Right lung (tissue), 10 donors: ENCODE measurements at places on chromosomes 16 and 17. TPM values are rescaled to one million over a fixed set of nuclear protein-coding genes. Genes with fewer than 3 reads are reported as not detected.

EPN3 gene
- polyA plus RNA-seq, result 2.8 TPM

COPZ2 gene
- polyA plus RNA-seq, result 23.4 TPM

NPTX1 gene
- polyA plus RNA-seq, result 10.5 TPM

C17orf50 gene
- 0.14 TPM for polyA plus RNA-seq

CHST4 gene
- polyA plus RNA-seq, result 0.15 TPM

DHODH gene
- 17.4 TPM for polyA plus RNA-seq

CEP295NL gene
- polyA plus RNA-seq, result 0.25 TPM

HSDL1 gene
- polyA plus RNA-seq, result 44.7 TPM

RHBDL3 gene
- 1.6 TPM for polyA plus RNA-seq

IRX5 gene
- 31.6 TPM for polyA plus RNA-seq

KRT15 gene
- 2.3 TPM for polyA plus RNA-seq

KRTAP4-8 gene
- not detected for polyA plus RNA-seq

ZNF263 gene
- 48.7 TPM for polyA plus RNA-seq

B9D1 gene
- 22.1 TPM for polyA plus RNA-seq

CA7 gene
- not detected for polyA plus RNA-seq

HOXB9 gene
- not detected for polyA plus RNA-seq

TEKT1 gene
- 11.1 TPM for polyA plus RNA-seq

KRTAP2-3 gene
- polyA plus RNA-seq, result not detected

CNTNAP1 gene
- 7.0 TPM for polyA plus RNA-seq

VMO1 gene
- 0.40 TPM for polyA plus RNA-seq

CTRB1 gene
- polyA plus RNA-seq, result not detected

GRN gene
- polyA plus RNA-seq, result 177 TPM

UNC45B gene
- 0.31 TPM for polyA plus RNA-seq

MT1F gene
- polyA plus RNA-seq, result 5.3 TPM
